ENCODE measurements at places on chromosomes 16 and 17. TPM values are rescaled to one million over a fixed set of nuclear protein-coding genes. Genes with fewer than 3 reads are reported as not detected.

- no peaks in the 10 kb centered on the region for H3K4me1 ChIP-seq
- H3K27ac ChIP-seq, result no peak overlapping the region
- peak; percentile 86 for DNase-seq
- H3K27me3 ChIP-seq, result no peaks in the 10 kb centered on the region
Measured at GRCh38 chr17:50139950-50140885, 10.3 kb upstream of the SAMD14 start.

- no peak for DNase-seq
- H3K36me3 ChIP-seq, result peaks cover 11% of the 10 kb centered on the region
- no peaks in the 10 kb centered on the region for H3K4me1 ChIP-seq
- H3K4me3 ChIP-seq, result no peak overlapping the region
Measured at GRCh38 chr16:57226701-57227621, 18.1 kb upstream of the ARL2BP start.

- no peak overlapping the region for H3K27ac ChIP-seq
- no peaks in the 10 kb centered on the region for H3K4me1 ChIP-seq
- no peak overlapping the region for H3K4me3 ChIP-seq
- H3K36me3 ChIP-seq, result no peaks in the 10 kb centered on the region
Measured at GRCh38 chr16:82192665-82193064, 22.6 kb upstream of the MPHOSPH6 start.

Gene SLFN12
- total RNA-seq, result 20.8 TPM
